ENCODE measurements at places on chromosomes 2 and 18. TPM values are rescaled to one million over a fixed set of nuclear protein-coding genes. Genes with fewer than 3 reads are reported as not detected.

TM4SF20 gene
- total RNA-seq: not detected

ATOH8 gene
- 129 TPM for total RNA-seq

SDC1 gene
- 73.1 TPM for total RNA-seq

RTKN gene
- 51.4 TPM for total RNA-seq

C2orf66 gene
- total RNA-seq: 0.32 TPM

HEATR5B gene
- total RNA-seq: 14.0 TPM

SULT1C2 gene
- not detected for total RNA-seq

CUL3 gene
- total RNA-seq: 57.3 TPM

CPLX4 gene
- total RNA-seq: not detected

KCNG2 gene
- 0.13 TPM for total RNA-seq

WIPF1 gene
- 11.9 TPM for total RNA-seq

COLEC11 gene
- total RNA-seq: not detected

MAP2 gene
- total RNA-seq: 0.23 TPM

RNF152 gene
- total RNA-seq: 0.51 TPM

AGXT gene
- total RNA-seq: not detected

VWC2L gene
- not detected for total RNA-seq

POMC gene
- total RNA-seq: not detected

NAT8 gene
- total RNA-seq: not detected

STARD6 gene
- total RNA-seq: not detected

CEP68 gene
- 8.4 TPM for total RNA-seq

TBR1 gene
- not detected for total RNA-seq

CERS6 gene
- total RNA-seq: 47.2 TPM

DLX1 gene
- 5.6 TPM for total RNA-seq

TXNL1 gene
- total RNA-seq: 55.0 TPM

ABHD1 gene
- total RNA-seq: 0.17 TPM

MFSD2B gene
- total RNA-seq: 0.51 TPM

DIPK1C gene
- total RNA-seq: not detected

ALK gene
- total RNA-seq: not detected

CD302 gene
- total RNA-seq: 9.0 TPM

DARS1 gene
- total RNA-seq: 98.0 TPM

MLPH gene
- 155 TPM for total RNA-seq

ESPNL gene
- 14.2 TPM for total RNA-seq

TMEM17 gene
- total RNA-seq: 2.5 TPM

UGT1A8 gene
- not detected for total RNA-seq

RBM43 gene
- total RNA-seq: 3.0 TPM

ALLC gene
- total RNA-seq: not detected

IL1RN gene
- not detected for total RNA-seq

BAZ2B gene
- total RNA-seq: 37.4 TPM

BCS1L gene
- 50.6 TPM for total RNA-seq

GKN2 gene
- not detected for total RNA-seq

ALPP gene
- total RNA-seq: not detected

ERFE gene
- 24.2 TPM for total RNA-seq

TRIM43 gene
- not detected for total RNA-seq

SOWAHC gene
- 7.3 TPM for total RNA-seq

ACADL gene
- total RNA-seq: not detected

ARID5A gene
- 11.7 TPM for total RNA-seq

PROKR1 gene
- not detected for total RNA-seq

RFTN2 gene
- total RNA-seq: 0.40 TPM

REEP1 gene
- total RNA-seq: 0.52 TPM
